Neuronal stem cell (in vitro differentiated cells): ENCODE measurements at places on chromosomes 1 and 21.

GRCh38 chr1:162166917-162167615 lies 97.6 kb downstream of the NOS1AP start:
- DNase-seq = no peak

DNA sequence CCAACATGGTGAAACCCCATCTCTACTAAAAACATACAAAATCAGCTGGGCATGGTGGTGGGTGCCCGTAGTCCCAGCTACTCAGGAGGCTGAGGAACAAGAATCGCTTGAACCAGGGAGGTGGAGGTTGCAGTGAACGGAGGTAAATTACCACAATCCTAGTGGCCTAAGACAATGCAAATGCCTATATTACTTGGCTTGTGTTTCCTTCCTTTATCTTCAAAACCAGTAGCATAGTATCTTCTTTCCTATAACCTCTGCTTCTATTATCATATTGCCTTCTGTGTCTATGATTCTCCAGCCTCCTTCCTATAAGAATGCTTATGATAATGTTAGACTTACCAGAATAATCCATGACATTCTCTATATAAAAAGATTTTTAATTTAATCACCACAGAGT lies 156.2 kb upstream of the RGS18 start:
- DNase-seq = no peak

- DNase-seq = no peak
Measured at GRCh38 chr1:66048011-66048410, 255.3 kb downstream of the PDE4B start.

GRCh38 chr21:38507374-38507942 lies 9.2 kb upstream of the ERG start:
- DNase-seq = no peak

DNA sequence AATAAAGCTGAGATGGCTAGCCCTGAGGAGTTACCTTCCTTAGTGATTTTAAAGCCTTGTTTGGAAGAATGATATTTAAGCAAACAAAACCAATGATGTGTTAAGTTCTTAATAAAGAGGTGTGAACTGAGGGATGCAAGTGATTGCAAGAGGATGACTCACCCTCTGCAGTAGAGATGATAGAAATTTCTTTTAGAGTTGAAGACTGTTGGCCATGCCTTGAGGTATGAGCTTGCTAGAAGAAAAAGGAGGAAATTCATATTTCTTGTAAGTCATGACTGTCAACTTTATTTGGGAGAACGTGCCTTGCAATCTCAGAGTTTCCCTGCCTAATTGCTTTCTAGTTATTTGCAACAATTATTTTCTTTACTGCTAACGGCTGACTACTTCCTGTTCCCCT lies 94.7 kb downstream of the PLA2G4A start:
- no peak for DNase-seq

GRCh38 chr1:151897991-151898431 lies 11.3 kb downstream of the THEM4 start:
- no peak for DNase-seq
